Germinal center (tissue), 1 donor: ENCODE measurements at places on chromosomes 1 and 21.

DNA sequence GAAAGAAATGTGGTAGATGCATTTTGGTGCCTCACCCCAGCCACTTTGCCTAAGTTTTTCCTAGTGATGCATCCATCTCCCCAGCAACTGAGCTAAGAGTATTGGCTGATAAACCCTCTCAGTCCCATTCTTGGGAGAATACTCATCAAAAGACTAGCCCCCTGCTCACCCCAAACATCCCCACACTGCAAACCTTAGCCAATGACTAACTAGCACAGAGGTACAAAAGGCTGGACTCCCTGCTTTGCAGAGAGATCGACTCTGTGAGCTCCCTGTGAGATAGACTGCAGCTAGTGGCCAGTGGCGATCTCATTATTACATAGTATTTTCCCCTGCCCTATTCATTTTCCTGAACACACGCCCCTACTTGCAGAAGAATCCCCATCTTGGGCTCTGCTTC lies 155.3 kb downstream of the HHIPL2 start:
- no peak for DNase-seq

GRCh38 chr1:46493316-46494032 lies 3.8 kb downstream of the DMBX1 start:
- no peak for DNase-seq

DNA sequence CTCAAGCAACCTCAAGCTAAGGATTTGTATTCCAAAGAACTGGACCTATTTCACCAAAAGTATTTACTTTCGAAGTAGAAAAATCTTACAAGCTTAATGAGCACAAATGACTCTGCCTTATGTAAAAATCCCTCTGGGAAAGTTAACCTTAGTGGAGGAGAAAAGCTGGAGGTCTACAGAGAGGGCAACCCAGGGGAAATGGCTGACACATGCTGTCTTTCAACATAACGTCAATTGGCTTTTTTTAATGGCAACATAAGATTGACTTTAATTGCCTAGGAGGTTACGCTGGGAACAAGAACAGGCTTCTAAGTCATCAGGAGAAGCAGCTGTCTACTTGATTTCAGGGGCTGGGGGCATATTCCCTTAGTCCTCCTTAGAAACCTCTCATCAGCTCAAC lies 52.3 kb downstream of the UTP25 start:
- DNase-seq: no peak

GRCh38 chr1:43910343-43910742 lies 23.3 kb upstream of the ARTN start:
- DNase-seq: no peak

DNA sequence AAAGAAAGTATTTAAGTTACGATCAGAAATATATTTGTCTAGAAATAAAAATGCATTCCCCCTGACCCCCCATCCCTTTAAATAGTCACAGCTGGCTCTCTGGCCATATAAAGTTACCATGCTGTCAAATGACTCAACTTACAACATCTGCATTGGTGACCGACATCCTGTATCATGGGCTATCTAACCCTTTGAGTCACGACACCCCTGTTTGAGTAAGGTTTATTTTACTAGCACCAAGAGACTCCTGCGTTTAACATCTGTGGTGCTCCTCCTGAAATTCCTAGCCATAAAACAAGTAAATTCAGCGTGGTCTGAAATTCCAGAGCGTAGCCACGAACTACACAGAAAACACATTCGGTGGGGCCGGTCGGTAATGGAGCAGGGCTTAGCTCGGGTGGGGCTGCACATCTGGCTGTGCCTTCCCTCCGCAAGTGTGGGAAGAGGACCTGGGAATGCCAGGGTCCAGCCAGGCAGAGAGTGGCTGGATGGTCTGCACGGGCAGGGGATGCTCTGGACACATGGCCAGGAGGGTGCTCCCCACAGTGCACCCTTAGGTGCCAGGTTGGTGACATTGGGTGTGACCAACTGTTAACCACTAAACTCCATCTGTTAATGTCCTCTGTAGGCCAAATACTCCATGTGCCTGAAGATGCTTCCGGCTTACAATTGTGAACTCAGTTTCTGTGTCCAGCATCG lies 53.0 kb upstream of the CLDN14 start:
- no peak for DNase-seq

- DNase-seq: no peak
Measured at GRCh38 chr1:90831910-90832309, 114.8 kb upstream of the BARHL2 start.
